ENCODE measurements at places on chromosomes 5 and 9.

DNA sequence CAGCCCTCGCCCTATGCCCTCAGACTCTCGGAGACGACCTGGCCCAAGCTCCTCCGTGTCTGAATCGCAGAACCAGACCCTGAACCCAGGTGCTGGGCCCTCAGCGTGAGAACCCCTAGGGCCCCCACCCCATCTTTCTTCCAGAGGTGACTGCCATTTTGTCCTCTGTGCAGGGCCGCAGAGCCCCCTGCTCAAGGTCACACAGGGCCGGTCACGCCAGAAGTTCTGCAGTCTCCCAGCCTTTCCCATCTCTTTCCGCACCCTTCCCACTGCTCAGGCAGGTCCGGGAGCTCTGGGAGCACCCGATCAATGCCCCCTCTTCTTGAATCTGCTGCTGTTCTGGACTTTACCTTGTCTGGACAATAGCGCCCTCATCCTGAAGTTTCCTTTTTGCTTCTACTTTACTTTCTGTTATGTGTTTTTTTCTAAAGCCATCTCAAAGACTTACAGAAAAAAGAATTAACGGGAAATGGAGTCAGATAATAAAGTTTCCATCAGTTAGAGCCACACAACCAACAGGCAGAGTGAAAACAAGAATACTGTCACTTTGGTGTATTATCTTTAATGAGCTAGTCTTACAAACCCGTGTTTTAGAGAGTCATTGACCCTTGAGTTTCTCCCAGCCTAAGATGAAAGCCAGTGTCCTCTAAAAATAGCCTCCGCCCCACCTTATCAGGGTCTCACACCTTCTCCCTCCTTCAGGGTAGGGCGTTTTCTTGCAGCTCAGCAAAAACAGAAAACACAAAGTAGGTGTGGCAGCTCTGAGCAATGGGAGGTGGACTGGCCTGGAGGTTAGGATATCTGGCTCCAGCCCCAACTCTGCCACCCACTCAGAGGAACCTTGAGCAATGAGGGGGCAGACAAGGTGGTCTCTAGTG lies 1.8 kb downstream of the TMOD1 start:
- peaks cover 59% of the 10 kb centered on the region for H3K27me3 ChIP-seq
- no peak overlapping the region for H3K27ac ChIP-seq
- H3K36me3 ChIP-seq: no peaks in the 10 kb centered on the region
- no peak for DNase-seq

DNA sequence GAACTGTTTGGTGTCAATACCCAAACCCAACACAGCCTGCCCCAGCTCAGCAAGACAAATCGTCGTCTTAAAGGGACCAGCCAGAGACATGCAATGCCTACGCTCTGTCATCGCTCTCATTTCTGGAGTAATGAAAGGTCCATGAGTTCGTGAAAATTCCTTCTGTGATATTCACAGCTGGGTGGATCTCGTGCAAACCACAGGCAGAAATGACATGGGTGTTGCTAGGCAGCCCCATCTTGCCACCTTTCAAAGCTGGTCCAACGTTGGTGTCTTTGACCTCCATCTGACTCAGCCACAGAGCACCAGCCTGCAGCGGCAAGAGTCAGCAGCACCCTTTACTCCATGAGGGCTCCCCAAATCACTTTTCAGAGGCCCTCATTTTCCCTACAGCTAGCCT lies 215.3 kb downstream of the SLIT3 start:
- no peaks in the 10 kb centered on the region for H3K36me3 ChIP-seq
- no peak overlapping the region for H3K27ac ChIP-seq
- no peaks in the 10 kb centered on the region for H3K27me3 ChIP-seq

GRCh38 chr5:170155771-170156170 lies 50.1 kb downstream of the FOXI1 start:
- no peak for DNase-seq
- H3K36me3 ChIP-seq: no peaks in the 10 kb centered on the region

- no peak overlapping the region for H3K4me3 ChIP-seq
- DNase-seq: no peak
- peaks cover 23% of the 10 kb centered on the region for H3K4me1 ChIP-seq
These were observed 3.0 kb downstream of the SLC22A5 start for GRCh38 chr5:132372542-132372941.

- DNase-seq: no peak
- H3K27me3 ChIP-seq: no peaks in the 10 kb centered on the region
- no peak overlapping the region for H3K4me3 ChIP-seq
- H3K27ac ChIP-seq: no peak overlapping the region
- H3K36me3 ChIP-seq: no peaks in the 10 kb centered on the region
These were observed 53.7 kb upstream of the IFNK start for GRCh38 chr9:27470291-27470856.

DNA sequence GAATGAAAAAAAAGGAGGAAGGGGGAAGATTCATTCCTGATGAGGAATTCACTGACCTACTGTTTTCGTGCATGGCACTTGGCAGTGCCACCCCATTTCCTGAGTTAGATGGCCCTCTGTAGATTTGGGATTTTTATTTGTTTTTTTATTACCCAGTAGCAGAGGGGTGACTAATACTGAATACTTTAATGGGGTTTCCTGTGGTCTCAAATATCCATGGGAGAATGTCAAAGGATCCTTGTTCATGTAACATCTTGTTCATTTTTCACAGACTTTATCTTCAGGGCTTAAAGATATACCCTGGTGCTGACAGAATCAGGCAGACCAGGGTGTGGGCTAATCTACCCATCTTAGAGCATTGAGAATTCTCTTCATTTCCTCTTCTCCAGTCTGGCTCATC lies 93.0 kb downstream of the MAMDC2 start:
- H3K27ac ChIP-seq: no peak overlapping the region
- no peaks in the 10 kb centered on the region for H3K27me3 ChIP-seq
- H3K4me3 ChIP-seq: no peak overlapping the region
- H3K36me3 ChIP-seq: peaks cover 1% of the 10 kb centered on the region

DNA sequence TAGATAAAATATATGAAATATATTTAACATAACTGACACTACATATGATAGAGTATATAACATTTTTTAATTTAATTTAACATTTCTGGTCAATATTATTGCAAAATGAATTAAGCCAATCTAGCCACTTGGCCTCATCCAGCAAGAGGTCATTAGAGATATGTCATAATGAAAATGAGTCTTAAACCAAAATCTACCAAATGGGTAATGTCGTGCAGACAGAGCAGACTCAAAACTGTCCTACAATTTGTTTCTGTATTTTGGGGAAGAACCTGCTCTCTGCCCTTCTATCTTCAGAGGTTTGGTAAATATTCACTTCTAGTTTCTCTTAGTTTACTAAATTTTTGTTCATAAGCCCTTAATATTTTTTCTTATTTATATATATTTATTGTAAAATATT lies 61.4 kb downstream of the ARHGEF28 start:
- peaks cover 2% of the 10 kb centered on the region for H3K4me1 ChIP-seq
- DNase-seq: no peak
- H3K4me3 ChIP-seq: no peak overlapping the region

GRCh38 chr5:42950456-42951292 lies 89.4 kb downstream of the ANXA2R start:
- DNase-seq: peak; percentile 67
- H3K36me3 ChIP-seq: peaks cover 14% of the 10 kb centered on the region
- H3K4me1 ChIP-seq: peaks cover 27% of the 10 kb centered on the region
- no peaks in the 10 kb centered on the region for H3K27me3 ChIP-seq
- peak overlapping the region; percentile 99 for H3K27ac ChIP-seq

DNA sequence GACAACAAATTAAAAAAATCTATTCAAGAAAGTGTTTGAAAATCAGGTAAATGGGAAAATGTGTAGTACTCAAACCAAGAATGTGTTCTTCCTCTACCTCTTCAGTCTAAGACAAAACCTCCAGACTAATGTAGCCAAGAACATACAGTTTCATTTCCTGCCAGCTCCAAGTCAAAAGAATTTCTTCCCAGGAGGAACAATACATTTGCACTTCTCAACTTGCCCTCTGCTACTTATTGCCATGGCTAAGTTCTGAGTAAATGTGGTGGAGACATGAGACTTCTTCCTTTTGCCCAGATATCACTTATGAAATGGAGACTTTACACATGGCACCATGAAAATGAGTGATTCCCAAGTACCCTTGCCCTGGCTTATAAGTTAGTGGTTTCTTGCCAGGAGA lies 2112.2 kb upstream of the C9orf72 start:
- DNase-seq: no peak
- no peaks in the 10 kb centered on the region for H3K4me1 ChIP-seq
- no peak overlapping the region for H3K27ac ChIP-seq
- no peaks in the 10 kb centered on the region for H3K27me3 ChIP-seq

- no peaks in the 10 kb centered on the region for H3K36me3 ChIP-seq
- H3K27ac ChIP-seq: no peak overlapping the region
- no peaks in the 10 kb centered on the region for H3K4me1 ChIP-seq
- no peak overlapping the region for H3K4me3 ChIP-seq
These were observed 39.6 kb downstream of the RXRA start for GRCh38 chr9:134365791-134366222.

GRCh38 chr5:76365561-76365960 lies 37.5 kb upstream of the IQGAP2 start:
- DNase-seq: no peak
- no peak overlapping the region for H3K4me3 ChIP-seq
- no peaks in the 10 kb centered on the region for H3K36me3 ChIP-seq
- peaks cover 15% of the 10 kb centered on the region for H3K4me1 ChIP-seq
- H3K27me3 ChIP-seq: no peaks in the 10 kb centered on the region
- no peak overlapping the region for H3K27ac ChIP-seq
